ENCODE measurements at places on chromosomes 12 and 14.

DNA sequence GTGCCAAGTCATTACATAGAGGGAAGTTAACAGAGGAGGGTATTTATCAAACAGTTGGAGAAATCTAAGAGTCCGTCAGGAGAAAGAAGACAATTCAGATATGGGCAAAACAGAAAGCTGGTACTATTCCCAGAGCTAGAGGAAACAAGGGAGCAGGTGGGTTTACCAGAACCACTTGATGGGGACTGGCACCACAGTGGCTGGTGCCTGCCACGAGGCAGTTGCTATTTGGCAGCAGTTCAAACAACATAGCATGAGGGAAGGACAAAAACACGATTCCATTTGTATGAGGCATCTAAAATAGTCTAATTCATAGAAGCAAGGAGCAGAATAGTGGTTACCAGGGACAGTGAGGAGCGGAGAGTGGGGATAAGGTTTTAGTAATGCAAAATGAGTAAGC lies 24.6 kb upstream of the KLRD1 start:
- no peak for DNase-seq

DNA sequence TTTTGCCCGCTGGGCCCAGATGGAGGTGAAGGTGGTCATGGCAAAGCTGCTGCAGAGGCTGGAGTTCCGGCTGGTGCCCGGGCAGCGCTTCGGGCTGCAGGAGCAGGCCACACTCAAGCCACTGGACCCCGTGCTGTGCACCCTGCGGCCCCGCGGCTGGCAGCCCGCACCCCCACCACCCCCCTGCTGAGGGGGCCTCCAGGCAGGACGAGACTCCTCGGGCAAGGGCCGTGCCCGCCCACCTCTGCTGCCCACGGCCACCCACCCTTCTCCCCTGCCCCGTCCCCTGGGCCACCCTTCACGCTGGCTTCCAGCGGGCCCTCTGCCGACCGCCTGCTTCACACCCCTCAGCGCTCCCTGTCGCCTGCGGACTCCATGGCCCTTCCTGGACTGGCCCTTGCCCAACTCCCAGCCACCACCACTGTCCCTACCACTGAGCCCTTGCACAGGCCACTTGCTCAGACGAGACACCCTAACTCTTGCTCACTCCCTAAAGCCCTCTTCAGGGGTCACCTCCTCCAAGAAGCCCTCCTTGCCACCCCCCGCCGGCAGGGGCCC lies 42.5 kb downstream of the CYP46A1 start:
- no peak for DNase-seq

DNA sequence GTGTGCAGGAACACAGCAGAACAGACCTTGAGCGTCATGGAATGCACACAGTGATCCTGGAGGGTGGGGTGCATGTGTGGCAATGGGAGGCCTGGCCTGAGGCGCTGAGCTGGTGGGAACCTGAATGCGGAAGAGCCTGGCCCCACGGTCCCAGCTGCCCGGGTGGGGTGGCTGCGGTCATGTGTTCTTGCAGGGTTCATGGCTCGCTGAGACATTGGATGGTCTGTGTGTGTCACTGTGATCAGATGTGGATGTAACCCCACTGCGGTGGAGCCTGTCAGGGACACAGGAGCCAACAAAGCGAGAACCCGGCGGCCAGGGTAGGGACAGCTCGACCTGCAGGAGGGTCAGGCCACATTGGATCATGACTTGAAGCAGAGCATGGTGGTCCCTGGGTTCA lies 23.2 kb downstream of the MTA1 start:
- no peak for DNase-seq

DNA sequence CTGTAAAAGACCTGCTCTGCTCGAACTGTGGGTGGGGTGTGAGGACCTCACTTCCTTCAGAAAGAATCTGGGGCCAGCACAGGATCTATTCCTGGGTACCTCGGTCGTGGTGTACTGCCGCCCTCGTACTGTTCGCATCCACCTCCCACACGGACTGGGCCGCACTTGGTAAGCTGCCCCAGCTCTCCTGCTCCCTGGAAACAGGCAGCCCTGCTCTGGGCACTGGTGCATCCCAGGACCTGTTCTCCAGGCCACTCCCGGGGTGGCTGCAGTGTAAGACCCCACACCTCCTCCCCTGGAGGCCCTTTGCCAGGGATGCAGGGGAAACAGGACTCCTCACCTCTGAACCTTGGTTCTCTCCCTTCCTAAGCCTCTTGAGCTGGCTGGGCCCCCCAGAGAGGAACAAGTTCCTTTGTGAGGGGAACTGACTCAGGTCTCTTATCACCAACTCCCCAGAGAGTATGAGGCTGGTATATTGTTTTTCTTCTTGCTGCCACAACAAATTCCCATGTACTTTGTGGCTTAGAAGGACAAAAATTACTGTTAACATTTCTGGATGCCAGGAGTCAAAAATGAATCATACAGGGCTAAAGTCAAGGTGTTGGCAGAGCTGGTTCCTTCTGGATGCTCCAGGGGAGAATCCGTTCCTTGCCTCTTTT lies 276.5 kb downstream of the NUAK1 start:
- no peak for DNase-seq

- peak; percentile 71 for DNase-seq
These were observed 30.9 kb upstream of the EMP1 start for GRCh38 chr12:13165617-13166041.

GRCh38 chr12:124823272-124823970 lies 40.2 kb downstream of the SCARB1 start:
- peak; percentile 20 for DNase-seq

GRCh38 chr12:5305886-5306545 lies 125.9 kb upstream of the NTF3 start:
- no peak for DNase-seq
